Motor neuron (in vitro differentiated cells): ENCODE measurements at places on chromosomes 1 and 21.

GRCh38 chr1:44707959-44708831, 22.8 kb downstream of the RNU5D-1 start:
- ATAC-seq, result peak; percentile 66

DNA sequence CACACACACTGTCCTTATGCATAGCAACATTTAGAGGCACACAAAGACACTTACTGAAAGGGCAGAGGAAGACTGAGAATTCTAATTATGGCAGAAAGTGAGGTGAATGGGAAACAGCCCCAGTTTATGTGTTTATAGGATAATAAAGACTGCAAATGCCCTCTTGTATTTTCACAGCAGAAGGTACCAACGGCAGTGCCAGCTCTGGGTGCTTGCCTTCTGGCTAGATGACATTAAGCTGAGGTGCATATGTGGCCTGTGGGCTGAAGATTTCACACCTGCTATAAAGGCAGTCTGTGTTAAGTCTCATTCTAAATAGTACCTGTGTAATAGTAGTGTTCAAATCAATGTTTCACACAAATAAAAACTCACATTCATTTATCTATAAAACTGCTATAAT, 347.2 kb upstream of the ZRANB2 start:
- no peak for ATAC-seq

- ATAC-seq, result no peak
Observed at GRCh38 chr1:68751723-68752122, 254.8 kb upstream of the DEPDC1 start.

DNA sequence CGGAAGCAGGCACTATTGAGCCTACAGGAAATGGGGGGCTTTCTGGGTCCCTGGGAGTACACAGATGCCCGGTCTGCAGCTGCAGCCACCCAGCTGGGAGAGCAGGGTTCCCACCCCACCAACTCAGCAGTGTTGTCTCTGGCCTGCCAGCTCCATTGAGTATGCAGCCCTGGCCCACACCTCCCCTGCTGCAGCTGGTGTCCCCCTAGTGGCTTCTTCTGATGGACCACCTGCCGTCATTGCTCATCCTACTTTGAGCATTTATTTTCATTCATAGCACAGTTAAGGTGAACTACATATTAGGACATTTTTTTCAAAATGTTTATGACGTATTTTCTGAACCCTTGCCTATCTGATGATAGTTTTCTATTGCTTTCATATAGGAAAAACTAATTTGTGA, 189.8 kb upstream of the LYPLAL1 start:
- ATAC-seq, result no peak

GRCh38 chr1:58620926-58621325, 43.9 kb upstream of the TACSTD2 start:
- ATAC-seq, result no peak

DNA sequence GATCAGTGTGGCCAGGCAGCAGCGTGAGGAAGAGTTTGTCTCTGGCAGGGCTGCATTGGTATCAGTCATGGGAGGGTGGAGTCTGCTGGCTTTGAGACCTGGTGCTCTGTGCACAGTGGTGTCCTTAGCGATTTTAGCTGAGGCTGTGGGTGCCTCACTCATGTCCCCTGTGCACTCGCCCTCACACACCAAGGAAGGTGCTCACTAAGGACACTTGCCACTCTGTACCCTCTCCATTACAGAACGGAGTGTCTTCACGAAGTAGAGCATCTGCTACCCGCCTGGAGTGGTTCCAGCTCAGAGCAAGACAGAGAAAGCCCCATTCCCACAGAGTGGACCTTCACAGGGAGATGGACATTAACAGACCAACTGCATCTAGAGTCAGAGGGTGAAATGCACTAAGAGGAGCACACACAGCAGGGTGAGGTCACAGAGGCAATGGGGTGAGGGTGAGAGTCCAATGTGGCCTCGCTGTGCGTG, 117.9 kb downstream of the MATN1 start:
- no peak for ATAC-seq

DNA sequence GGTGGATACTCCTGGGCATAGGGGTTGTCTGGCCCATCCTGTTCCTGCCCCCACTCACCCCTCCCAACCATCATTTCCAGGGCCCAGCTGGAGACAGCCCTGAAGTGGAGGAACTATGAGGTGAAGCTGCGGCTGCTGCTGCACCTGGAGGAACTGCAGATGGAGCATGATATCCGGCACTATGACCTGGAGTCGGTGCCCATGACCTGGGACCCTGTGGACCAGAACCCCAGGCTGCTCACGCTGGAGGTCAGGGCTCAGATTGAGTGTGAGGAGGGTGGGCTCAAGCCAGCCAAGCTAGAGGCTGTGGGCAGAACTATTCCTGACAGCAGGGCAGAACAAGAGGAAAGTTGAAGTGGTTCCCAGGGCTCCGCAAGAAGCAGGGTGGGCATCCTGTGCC, 14.2 kb downstream of the RHOC start:
- ATAC-seq, result no peak

GRCh38 chr1:179141592-179142251, 59.9 kb downstream of the TOR3A start:
- ATAC-seq, result peak; percentile 66

DNA sequence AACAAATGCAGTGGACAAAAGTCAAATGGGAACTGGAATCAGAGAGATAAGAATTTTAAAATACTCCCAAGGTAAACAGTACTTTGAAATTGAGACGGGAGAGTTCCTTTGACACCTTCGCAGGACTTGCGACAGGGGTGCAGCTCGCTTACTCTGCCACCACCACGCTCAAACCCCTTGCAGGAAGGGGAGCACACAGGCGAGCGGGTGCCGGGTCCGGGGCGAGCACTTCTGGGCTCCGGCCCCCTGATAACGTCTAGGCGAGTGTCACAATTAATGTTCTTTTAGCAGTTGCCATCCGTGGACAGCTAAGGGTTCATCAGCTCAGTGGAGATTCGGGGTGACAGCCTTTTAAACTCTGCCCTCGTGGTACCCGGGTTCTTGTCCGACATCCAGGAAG, 37.4 kb downstream of the CLDN17 start:
- no peak for ATAC-seq

DNA sequence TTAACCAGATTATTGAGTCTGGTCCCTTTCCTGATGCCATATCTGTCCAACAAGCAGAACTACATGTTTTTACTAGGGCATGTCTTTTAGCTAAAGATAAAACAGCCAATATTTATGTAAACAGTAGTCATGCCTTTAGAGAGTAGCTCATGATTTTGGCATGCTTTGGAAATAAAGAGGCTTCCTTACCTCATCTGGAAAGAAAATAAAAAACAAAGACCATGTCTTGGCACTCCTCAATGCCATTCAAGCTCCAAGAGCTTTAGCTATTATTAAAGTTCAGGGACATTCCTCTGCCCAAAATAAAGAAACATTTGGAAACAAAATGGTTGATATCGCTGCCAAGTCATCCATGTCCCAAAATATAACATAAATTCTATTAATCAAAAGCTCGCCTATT, 202.4 kb downstream of the URB2 start:
- ATAC-seq, result no peak

DNA sequence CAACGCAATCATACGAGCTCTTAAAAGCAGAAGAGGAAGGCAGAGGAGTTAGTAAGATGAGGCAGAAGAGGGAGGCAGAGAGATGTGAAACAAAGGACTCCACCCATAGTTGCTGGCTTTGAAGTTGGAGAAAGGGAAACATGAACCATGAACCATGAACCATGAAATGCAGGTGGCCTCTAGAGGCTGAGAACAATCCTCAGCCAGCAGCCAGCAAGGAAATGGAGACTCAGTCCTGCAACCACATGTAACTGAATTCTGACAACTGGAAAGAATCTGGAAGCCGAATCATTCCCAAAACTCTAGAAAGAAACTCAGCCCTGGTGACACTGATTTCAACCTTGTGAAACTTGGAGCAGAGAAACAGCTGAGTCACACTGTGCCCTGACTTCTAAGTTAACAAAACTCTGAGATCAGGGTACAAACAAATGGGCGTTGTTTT, 10.1 kb downstream of the DIPK1A start:
- ATAC-seq, result no peak

- peak; percentile 93 for ATAC-seq
Observed at GRCh38 chr1:22814176-22815042, 103.8 kb downstream of the EPHB2 start.

DNA sequence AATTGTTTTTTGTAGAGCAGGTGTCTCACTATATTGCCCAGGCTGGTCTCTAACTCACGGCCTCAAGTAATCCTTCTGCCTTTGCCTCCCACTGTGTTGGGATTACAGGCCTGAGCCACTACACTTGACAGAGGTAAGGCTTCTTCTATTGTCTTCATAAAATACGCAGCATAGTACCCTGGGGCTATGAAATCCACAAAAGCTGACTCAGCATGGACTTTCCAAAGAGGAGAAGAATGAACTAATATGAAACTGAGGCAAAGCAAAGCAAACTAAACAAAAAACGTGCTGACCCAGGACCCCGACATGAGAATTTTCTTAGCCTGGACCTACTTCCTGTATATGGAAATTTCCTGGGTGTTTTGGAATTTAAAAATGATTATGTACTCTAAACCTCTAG, 18.5 kb upstream of the ATP13A2 start:
- ATAC-seq, result no peak

DNA sequence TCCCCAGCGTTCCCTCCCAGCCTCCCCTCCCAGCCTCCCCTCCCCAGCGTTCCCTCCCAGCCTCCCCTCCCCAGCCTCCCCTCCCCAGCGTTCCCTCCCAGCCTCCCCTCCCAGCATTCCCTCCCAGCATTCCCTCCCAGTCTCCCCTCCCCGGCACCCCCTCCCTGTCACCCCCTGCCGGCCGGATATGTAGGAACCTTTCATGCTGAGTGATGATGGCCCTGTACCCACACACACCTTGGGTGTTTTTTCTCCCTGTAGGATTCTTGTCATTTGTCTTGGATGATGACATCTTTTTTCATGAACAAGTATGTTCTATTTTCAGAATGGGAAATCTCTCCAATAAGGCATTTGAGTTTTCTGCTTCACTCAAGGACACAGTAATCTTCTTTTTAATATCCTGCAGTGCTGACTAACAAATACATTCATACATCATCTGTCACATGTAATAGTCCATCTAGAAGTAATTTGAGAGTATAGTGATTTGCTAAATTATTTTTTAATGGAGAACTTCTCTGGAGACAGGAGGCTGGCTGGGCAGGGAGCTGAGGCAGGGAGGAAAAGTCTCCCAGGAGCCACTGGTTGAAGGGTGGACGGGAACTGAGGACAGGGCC, 19.5 kb downstream of the FTCD start:
- ATAC-seq, result no peak

- no peak for ATAC-seq
Observed at GRCh38 chr1:115113766-115114165, 24.5 kb upstream of the TSPAN2 start.

DNA sequence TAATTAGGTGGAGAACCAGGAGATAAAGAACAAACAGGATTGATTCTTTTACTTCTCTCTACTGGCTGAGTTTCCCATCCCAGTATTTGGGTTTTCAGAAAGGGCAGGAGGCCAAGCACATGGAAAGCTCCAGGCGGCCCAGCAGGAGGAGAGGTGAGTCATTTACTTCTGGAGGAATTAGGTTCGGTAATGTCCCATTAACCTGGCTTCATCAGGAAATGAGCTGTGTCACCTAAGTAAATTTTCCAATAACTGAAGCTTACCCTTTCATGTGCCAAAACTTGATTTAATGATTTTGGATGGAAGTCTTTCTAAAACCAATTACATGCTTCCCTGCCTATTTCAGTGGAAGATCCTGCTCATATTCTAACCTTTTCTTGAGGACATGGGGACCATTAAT, 257.6 kb upstream of the USP24 start:
- ATAC-seq, result no peak

DNA sequence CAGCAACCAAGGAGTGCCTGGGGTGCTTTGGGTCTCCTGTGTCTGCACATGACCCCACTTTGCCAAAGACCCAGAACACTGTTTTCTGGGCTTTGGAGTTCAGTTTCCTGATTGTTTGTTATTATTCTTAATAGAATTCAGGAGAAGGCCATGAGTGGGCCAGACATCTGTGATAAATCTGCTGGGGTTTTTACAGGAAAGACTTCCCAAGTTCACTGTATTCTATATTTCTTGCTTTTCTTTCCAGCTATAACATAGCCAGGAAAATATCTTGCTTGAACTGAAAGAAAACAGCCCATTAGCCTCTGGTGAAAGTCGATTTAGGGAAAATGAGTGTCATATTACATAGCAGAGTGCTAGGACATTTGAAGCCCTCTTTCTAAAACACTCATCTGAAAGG, 345.1 kb upstream of the USP24 start:
- no peak for ATAC-seq

- no peak for ATAC-seq
Observed at GRCh38 chr1:169012416-169012815, 94.1 kb upstream of the ATP1B1 start.

DNA sequence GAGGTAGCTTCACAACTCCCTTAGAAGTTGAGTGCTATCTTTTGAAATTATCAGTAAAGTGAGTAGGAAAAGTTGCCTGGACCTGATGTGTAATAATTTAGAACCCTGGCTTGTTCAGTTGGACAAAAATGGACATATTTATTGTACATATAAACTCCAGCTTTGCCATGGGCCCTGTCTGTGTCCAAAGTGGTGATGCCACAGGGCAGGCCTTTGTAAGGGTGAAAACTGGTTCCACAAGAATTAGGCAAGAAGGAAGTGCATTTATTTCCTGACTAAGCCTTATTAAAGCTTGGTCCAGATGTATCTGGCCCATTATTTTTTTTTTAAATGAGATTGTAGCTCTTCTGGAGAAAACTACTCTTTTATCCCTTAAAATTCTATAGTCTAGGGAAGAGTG, 47.9 kb downstream of the MACO1 start:
- ATAC-seq, result no peak

- no peak for ATAC-seq
Observed at GRCh38 chr1:198480876-198481275, 59.6 kb downstream of the ATP6V1G3 start.

- ATAC-seq, result no peak
Observed at GRCh38 chr1:158516966-158517365, 37.2 kb downstream of the OR6Y1 start.

DNA sequence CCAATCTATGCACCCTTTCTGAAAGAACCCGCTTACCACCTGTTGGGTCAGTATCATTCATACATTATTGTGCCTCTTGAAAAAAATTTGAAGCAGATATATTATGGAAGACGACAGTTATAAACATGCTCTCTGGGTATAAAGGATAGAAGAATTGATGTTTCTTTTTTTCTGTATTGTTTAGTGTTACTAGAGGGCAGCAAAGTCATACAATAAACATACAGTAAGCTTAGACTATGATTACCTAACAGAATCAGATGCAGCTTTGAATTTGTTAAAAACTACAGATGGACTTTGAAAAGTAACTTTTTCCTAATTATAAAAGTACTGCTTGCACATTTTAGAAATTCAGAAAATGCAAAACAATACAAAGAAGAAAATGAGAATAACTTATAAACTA, 11.1 kb upstream of the PAXBP1 start:
- no peak for ATAC-seq

- ATAC-seq, result no peak
Observed at GRCh38 chr1:29462096-29462495, 225.8 kb downstream of the PTPRU start.

GRCh38 chr21:36055551-36055950, 4.8 kb downstream of the SETD4 start:
- no peak for ATAC-seq

GRCh38 chr1:88877382-88877825, 14.0 kb downstream of the GTF2B start:
- no peak for ATAC-seq
